KG1 (cell line): ENCODE measurements at places on chromosomes 7 and 10.

- DNase-seq = no peak
These were observed 278.6 kb downstream of the ARHGAP12 start for GRCh38 chr10:31650010-31650409.

DNA sequence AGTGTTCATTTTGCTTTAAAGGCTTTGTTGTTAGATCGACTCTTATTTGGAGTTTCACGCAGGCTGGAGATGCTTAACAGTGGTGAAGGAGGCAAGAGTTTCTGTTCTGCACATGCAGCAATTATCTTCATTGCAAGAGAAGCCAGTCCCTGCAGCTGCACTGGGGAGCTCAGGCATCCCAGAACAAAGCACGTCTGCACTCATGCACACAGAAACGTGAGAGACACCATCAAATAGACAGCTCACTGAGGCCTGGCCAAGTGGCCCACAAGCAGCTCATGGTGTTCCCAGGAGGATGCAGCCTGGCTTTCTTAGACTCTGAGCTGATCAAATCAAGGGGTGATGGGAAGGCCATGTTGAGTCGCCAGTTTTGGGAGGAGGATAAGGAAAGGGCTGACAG lies 246.1 kb downstream of the CREB5 start:
- no peak for DNase-seq

DNA sequence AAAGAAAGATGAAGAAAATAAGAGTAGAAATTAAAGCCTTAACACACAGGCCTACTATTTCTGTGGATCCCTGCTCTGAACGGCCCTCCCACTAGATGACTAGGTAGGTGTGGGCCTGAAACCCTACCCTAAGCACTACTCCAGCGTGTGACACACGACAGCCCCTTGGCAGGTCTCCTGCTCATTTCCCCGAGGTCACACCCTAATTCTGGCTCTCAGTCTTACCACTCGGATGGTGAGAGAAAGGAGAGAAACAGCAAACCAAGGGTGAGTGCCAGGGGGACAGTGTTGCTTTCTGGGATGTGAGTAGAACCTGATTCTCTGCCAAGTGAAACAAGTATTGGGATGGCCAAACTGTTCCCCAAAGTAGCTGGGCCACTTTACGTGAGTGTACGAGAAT lies 12.1 kb downstream of the GALNTL5 start:
- no peak for DNase-seq

DNA sequence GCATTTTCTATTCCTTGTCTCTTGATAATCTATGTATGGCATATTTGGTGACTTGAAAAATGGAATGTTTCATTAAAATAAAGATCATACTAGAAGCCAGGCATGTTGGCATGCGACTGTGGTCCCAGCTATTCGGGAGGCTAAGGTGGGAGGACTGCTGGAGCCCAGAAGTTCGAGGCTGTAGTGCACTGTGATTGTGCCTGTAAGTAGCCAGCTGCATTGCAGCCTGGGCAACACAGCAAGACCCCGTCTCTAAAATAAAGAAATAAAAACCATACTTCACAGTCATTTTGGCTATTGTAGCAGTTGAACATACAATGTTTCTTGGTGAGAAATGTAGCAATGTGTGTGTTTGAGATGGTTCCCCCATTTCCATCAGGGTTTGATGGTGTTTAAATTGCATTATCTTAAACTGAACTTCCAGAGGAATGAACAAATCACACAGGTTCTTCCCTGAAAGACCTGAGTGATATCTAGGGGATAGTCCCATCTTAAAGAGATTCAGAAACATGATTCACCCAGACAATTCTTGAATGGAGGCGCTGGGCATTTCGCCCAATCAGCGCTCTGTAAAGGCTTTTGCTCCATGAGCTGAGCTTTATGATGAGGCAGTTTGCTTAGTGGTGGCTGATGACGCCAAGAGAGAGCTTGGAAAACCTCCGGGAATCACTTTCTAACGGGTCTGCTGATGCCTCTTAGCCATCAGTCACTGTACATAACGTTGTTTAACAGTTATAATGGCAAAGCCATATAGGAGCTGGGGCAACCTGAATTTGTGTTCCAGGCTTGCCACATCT lies 19.4 kb upstream of the BTBD16 start:
- DNase-seq = no peak

GRCh38 chr10:22733992-22734391 lies 19.6 kb upstream of the PIP4K2A start:
- no peak for DNase-seq

DNA sequence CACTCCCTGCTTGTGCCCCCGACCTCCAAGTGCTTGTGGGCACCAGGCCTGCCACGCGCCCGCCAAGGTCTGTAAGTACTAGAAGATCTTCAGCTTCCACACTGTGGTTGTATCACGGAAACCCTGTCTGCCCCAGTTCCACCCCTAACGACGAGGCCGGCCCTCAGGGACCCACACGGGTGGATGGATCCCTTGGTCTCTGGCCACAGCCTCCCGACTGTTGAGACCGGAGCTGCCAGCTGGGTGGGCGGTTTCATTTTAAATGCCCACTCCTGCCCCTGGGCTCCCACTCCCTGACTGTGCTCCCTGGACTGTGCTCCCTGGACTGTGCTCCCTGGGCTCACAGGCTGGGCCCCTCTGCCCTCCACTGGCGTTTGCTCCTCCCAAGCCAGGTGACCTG lies 50.1 kb downstream of the DPYSL4 start:
- DNase-seq = no peak

DNA sequence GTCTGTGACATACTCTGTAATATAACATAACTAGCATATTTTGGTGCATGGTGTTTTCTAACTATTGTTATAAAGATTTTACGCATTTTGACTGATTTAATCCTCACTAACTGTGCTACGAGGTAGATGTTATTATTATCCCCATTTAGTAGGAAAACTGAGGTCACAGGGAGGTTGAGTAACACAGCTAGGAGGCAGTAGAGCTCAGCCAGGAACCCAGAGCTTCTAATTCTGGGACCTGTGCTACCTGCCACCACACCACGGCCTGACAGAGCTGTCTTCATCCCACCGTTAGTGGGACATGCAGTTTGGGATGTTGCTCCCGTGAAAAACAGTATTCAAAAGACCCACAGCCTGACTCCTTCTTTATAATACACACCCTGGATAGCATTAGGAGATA lies 962.5 kb downstream of the CNTNAP2 start:
- no peak for DNase-seq

- DNase-seq = no peak
These were observed 18.0 kb upstream of the DLG5 start for GRCh38 chr10:77944519-77944918.

DNA sequence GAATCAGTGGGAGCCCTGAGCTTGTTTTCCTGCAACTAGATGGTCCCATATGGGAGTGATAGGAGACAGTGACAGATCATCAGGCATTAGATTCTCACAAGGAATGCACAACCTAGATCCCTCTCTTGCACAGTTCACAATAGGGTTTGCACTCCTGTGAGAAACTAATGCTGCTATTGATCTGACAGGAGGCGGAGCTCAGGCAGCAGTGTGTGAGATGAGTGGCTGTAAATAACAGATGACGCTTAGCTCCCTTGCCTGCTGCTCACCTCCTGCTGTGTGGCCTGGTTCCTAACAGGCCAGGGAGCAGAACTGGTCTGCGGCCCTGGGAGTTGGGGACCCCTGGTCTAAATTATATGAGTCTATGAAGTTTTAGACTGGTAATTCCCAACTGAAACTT lies 3.9 kb downstream of the MIOS start:
- no peak for DNase-seq

DNA sequence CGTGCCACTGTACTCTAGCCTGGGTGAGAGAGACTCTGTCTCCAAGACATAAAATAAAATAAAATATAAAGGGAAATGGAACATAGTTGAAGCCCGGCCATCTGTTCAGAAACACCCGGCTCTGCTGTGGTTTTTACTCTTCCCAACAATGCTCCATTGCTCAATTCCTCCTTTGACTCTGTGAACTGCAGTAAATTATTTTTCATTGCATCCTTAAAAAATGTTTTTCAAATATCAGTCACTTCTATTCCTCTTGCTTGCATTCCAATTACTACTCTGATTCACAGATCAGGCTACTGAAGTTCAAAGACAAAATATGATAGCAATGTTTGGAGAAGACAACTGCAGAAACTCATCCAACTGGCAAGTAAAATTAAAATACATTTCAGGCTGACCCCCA lies 983.0 kb downstream of the SORCS1 start:
- DNase-seq = no peak

GRCh38 chr10:93790439-93790838 lies 32.7 kb downstream of the LGI1 start:
- no peak for DNase-seq

DNA sequence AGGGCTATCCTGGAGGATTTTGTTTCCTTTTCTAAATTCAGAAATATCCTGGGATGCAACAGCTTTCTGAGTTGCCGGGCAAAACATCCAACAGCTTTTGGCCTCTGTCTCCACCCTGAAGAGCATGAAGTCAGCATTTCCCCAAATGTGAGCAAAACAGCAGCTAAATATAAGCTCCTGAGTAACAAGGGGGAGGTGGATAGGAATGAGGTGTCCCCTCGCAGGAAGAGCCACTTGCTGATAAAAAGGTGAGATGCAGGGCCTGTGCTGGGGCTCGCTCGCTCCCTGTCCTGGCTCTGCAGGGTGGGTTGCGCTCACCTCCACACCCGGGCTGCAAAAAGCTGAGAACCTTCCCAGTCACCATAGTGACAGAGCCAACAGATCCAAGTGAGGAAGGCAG lies 264.3 kb downstream of the ZEB1 start:
- no peak for DNase-seq

- DNase-seq = no peak
These were observed 25.4 kb downstream of the RPP38 start for GRCh38 chr10:15122477-15123030.

DNA sequence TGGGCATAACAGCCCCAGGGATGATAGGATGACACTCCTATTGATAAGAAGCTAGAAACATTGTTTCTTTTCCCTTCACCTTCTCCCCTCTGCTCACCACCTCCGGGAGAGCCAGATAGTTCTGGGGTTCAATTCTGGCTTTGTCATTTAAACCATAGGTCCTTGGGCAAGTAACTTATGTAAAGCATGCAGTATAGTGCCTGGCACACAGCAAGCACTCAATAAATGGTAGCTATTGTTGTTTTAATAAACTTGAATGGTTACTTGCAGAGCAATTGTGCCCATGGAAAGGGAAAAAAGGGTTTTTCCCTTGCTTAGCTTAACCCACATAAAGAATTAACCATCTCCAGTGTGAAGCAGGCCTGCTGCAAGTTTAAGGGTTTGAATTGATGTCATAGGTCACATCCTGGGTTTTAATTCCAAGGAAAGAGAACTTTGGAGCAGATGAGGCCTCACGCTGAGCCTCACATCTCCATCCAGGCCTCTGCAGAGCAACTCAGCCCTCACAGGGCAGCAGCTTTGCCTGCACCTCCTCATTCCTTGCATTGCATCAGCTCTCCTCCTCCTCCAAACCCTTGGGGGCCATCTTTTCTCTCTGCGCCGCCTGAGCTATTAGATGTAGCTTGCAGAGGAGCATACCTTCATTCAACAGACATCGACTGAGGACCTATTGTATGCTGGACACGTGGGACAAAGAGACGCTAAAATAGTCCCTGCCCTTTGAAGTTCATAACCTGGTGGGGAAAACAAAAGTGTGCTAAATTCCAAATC lies 22.9 kb downstream of the ZNF775 start:
- DNase-seq = no peak

DNA sequence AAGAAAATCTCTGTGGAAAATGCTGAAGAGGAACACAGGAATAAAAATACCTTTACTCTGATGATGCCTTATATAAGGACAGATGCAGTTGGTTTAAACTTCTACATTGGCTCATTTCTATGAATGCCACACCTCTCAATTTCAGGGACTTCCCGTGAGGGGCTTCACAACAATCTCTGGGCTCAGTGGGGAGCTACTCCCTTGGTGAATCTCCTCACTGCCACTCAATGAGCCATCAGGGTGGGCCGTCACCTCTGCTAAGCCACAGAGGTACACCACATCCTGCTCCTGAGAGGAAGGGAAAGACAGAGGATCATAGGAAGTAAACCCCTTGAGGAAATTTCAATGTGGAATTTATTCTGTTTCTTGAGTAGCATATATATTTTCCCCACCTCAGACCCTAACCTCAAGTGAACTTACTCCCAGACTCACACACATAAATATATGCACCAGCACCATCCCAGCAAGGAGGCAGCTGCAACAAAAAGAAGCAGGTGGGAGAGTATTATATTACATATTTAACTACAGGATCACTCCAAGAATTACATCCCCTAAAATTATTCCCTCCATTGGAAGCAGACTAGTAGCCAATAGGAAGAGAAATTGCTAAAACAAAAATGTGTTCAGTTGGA lies 63.3 kb upstream of the PRSS1 start:
- no peak for DNase-seq
